ENCODE measurements at places on chromosomes 5 and 9.

DNA sequence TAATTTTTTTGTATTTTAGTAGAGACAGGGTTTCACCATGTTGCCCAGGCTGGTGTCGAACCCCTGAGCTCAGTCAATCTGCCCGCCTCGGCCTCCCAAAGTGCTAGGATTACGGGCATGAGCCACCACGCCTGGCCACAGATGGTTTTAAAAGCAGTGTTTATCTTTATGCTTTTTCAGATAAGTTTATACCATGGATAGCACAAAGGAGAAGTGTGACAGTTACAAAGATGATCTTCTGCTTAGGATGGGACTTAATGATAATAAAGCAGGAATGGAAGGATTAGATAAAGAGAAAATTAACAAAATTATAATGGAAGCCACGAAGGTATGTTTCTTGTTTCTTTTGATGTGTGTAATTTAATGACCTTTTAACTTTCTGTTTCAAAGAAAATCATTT, 35.1 kb downstream of the POLK start:
- no peak for DNase-seq

DNA sequence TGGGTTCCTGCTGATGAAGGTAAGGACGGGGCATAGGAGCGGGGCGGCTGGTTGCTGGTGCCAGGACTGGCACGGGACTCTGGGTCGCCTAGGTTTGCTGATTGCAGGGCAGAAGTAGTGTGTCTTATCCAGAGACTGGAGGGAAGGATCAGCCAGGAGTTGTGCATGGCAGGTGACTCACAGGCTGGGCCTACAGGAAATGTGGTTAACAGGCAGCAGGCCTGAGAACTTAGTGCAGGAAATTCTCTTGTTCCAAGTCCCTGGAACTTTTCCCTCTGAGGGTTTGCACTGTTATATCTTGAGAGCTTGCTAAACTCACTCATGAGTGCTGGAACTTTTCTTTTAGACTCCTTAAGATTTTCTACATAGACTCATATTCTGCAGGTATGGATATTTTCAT, 95.1 kb downstream of the ANXA2R start:
- DNase-seq = no peak

GRCh38 chr9:20835377-20836286, 151.6 kb downstream of the FOCAD start:
- DNase-seq = no peak

DNA sequence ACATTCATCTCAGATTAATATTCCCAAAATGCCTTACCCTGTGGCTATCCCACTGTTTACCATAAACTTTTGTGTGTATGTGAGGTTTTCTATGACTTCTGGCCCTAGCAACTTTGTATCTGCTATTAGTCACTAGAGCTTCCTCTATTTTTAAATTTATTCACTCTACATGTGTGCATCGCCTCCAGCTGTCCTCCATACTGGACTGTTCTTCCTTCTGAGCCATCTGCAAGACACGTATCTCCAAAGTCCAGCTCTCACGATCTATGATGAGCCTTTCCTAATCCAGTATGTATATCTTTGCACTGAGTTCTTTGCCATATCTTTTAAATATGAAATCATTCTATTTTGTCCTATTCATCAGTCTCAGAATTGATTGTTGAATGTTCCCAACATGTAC, 1.7 kb upstream of the GNG10 start:
- no peak for DNase-seq

DNA sequence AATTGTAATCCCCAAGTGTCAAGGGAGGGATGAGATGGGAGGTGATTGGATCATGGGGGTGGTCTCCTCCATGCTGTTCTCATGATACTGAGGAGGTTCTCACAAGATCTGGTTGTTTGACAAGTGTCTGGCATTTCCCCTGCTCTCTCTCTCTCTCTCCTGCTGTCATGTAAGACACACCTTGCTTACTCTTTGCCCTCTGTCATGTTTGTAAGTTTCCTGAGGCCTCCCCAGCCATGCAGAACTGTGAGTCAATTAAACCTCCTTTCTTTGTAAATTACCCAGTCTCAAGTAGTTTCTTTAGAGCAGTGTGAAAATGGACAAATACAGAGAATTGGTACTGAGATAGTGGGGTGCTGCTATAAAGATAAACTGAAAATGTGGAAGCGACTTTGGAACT, 207.9 kb downstream of the HINT1 start:
- DNase-seq = no peak

All from GM13976 (cell line).